ENCODE measurements at places on chromosomes 5 and 9.

GRCh38 chr5:96348536-96348935 is 84.5 kb downstream of the PCSK1 start:
- no peak for DNase-seq

DNA sequence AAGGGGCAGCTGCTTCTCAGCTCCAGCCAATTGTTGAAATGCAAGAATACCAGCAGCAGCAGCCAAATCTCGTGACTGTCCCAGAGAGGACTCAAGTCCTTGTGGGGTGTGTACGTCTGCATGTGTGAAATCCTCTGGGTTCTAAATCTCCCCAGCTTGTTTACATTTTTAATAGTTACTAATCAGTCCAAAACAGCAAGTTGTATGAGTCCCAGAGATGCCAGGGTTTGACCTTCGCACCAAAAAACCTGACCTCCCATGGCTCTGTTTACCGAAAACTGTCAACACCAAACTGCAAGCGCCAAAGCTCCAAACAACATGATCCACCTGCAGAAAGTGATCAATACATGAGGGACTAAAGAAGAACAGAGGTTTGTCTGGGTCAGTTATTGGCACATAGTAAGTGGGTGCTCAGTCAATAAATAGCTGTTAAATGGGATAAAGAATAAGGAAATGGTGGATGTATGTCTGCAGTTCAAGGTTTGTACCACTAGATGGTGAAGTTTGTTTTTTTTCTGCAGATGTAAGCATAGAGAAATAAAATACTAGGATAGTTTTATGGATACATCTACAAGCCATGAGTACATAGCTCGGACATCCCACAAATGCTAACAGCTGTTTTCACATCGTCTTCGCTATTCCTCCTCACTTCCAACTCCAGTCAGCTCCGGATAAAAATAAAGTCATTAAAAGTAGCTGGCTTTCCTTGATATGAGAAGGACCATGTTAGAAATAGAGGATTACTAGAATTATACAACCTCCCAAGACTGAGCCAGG is 85.3 kb upstream of the ADRB2 start:
- no peak for DNase-seq

DNA sequence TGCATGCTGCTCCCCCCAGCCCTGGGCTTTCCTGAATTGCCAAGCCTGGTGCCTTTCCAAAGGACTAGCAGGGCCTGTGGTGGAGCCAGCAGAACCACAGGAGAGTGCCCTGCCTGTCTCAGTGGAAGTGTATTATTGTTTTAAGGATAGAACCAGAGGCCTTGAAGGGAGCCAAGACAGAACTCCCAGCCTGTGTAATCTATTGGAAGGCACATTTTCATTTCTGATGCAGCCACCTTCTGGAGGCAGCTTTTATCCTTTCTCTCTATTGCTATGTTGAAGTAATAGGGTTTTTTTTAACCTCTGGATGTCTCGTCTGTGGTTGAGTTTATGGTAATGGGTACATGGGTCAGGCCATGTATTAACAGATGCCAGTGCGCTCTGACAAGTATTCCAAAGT is 29.3 kb downstream of the RNF44 start:
- DNase-seq: no peak

DNA sequence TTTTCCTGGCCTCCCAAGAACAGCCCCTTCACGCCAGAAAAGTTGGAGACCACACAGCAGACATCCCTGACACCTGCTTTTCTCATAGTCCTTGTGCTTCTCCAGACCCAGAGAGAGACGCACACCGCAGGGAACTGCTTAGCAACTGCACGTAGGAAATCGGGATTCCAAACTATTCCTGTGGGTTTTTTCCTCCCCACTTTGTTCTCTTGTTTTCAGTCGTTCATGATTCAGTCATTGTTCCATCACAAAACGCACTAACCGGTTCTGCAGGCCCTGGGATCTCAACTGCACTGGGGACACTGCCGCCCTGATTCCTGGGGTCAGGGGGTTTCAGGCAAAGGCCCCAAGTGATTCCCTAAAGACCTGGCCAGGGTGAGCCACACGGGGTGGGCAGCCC is 588.0 kb upstream of the KLF4 start:
- DNase-seq: no peak

DNA sequence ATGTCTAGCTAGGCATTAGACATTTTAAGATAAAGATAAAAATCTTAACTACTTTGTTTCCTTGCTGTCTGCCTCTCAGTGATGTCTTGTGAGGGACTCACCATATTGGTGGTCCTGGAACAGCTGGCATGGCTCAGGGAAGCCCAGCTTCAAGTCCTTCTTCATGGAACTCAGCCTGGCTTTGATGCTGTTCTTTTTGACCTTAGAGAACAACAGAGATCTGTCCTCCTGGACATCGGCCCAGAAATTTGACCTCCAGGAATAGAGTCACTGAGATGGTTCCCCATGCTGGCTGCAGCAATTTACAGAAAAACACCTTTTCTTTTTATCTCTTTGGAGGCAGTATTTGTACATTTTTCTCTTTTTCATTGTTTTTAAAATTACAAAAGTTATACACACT is 235.5 kb upstream of the WWC1 start:
- no peak for DNase-seq

DNA sequence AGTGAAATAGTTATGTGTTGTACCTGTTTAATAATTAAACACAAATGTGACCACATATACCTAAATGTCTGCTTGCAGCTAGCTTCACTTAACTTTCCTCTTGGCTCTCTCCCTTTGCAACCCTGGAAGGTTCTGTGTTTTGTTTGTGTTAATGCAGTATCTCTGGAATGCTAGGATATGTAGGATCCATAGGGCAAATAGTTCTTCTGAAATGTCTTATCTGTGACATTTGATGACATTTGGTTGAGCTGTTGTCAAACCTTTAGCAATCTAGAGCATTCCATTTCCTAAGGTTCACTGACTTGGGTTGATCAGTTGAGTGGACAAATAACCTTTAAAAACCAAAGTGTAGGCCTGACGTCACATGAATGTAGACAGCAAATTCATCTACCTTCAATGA is 21.8 kb downstream of the CTNNA1 start:
- no peak for DNase-seq

GRCh38 chr9:80025796-80026520 is 454.2 kb downstream of the TLE4 start:
- no peak for DNase-seq

All from stimulated activated CD4-positive, alpha-beta T cell treated with anti-CD3 and anti-CD28 coated beads, Interleukin-4, amount 100 ng/mL, for 24 hours (primary cell).